LHCN-M2 (cell line): ENCODE measurements at places on chromosomes 1 and 21. TPM values are rescaled to one million over a fixed set of nuclear protein-coding genes. Genes with fewer than 3 reads are reported as not detected.
A peak's percentile ranks its signal among the peaks of the same experiment; 100 is the strongest.

LIPI gene
- not detected in 2 replicates for total RNA-seq

FBLIM1 gene
- total RNA-seq = 10.3 and 10.4 TPM in 2 replicates

DNA sequence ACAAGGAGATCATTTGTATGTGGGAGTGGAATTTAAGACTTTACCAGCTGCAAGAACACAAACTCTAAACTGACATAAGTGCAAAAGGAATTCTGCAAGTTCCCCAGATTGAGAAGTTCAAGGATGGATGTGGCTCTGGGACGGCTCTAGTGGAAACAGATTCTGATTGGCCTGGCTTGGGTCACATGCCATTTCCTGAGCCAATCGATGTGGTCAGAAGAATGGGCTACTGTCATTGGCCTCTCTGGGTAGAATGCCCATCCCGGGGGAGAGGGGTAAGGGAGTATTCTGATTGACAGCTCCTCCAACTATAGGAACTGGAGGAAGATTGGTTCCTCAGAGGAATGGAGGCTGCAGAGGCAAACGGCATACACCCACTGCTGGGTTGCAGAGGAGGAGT, 6.0 kb upstream of the IFNLR1 start:
- peak; percentile 21 for DNase-seq

GRCh38 chr1:24960071-24960801, 30.2 kb upstream of the RUNX3 start:
- no peak for DNase-seq

GRCh38 chr1:15757016-15757543, 1.5 kb upstream of the FBLIM1 start:
- no peak for DNase-seq

OR2T33 gene
- total RNA-seq = not detected in 2 replicates

DNA sequence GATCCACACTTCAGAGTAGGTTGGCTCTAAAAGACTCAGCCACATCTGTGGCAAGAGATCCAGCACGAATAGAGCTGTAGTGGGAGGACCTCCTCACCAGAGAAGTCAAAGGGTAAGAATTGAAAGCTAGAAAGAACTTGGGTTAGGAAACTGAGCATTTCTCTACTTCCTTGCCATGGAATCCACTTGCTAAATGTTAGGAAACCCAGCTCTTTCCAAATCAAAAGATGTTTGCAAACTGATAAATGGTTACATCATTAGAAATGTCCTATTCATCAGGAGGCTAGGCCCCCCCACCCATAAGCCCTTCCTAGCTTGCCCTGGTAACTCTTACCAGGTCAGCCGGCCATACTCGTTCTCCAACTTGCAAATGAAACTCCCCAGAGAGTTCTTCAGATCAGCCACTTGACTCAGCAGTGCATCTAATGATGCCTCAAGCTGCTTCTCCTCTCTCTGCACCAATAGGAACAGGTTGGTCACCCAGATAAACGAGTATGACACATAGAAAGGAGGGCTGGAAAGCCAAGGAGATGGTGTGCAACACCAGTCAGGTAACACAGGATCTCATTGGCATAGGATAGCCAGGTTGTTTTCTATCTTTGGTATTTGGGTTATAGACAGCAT, 1.5 kb downstream of the MED8 start:
- DNase-seq = no peak

DNA sequence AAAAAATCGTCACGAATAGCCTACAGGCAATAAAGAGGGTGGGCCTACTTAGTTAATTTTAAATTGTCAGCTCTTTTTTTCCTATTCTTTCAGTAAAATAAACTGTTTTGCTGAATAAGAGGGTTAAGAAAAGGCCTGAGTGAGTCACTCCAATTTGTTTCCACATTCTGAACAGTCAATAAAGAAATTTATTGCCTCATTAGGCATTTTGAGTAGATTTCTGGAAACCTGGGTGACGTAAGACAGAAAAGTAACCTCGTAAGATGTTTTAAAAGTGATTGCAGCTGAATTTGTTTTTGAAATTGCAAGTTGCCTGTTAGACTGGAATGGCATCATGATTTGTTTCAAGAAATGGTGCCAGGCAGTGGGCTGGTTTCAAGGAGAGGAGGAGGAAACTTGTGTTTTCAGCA, 439.3 kb downstream of the USP25 start:
- DNase-seq = no peak

DNA sequence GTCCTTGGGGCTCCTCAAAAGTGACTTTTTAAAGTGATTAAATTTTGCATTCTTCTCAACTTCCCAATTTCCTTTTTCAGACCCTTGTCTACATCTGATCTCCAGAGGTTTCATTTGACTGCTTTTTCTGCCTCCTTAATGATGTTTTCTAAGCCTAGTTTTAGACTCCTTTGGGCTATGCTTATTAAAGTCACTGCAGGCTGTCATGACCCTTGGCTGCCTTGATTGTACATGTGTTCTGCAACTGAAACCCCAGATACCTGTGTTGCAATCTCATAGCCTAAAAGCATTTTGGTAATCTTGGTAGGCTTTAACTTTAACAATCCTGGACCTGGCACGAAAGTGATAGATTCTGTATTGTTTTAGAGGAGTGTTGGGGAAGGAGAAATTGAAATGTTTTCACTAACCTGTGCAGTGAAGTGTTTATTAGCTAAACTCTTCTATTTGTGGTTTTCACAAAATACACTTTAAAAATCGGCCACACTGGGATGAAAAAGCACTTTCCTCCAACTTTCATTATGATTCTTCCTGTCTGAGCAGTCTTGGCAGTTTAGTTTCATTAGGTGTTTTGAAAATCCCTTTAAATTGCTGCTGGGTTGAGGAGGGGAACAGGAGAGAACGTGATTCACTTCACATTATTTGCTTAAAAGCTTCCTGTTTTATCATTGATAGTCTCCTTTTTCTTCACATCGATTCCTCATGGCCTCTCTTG, 4.9 kb downstream of the MACO1 start:
- no peak for DNase-seq

RNU1-4 gene
- total RNA-seq = under 0.01 TPM in 1 of 2 replicates, not detected in the other

NBPF6 gene
- total RNA-seq = not detected in 2 replicates

DNA sequence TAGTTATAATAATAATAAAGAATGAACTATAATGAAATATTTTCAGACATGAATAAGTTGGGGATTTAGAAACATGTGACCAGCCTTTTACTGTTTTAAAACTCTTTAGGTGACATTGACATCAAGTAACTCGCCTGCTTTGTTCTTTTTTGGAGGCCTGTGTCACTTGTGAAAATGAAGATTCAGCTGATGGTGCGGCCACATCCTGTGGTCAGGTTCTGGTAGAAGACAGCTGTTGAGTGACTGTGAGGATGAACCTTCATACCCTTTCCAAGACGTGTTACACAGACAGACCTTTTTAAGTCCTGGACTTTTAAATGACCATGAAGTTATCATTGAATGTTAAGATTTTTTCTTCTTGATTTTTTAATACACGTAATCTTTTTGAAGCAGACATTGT, 10.3 kb downstream of the UTS2 start:
- peak; percentile 51 for DNase-seq

OR10J1 gene
- total RNA-seq = not detected in 2 replicates

HLX gene
- total RNA-seq = 2.4 TPM in 2 replicates

- no peak for DNase-seq
Observed at GRCh38 chr21:31566064-31566463, 93.4 kb upstream of the SOD1 start.

DNA sequence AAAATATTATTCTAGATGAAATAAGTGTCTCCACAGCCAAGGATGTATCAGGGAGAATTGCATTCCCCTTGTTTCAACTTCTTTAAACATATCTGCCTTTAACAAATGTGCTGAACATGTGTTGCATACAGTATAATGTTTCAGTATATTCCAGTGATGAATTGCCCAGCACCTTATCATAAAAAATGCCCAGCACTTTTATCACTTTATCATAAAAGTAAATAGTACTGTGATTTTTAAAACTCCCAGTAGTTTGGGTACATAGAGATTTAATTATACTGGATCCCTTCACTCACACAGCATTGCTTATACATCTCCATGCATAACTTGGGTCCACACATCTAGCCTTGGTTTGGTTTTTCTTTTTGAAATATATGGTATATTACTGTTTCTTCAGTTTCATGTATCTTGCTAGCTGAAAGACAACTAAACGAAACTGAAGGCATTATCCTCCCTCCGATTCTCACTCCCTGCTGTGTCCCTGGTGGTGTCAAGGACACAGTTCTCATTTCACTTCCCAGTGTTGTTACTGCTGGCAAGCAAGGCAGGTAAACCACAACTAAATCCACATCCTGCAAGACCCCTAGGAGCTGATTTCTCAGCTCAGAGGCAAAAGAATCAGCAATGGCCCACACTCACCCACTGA, 118.2 kb upstream of the SLC44A3 start:
- no peak for DNase-seq

DNA sequence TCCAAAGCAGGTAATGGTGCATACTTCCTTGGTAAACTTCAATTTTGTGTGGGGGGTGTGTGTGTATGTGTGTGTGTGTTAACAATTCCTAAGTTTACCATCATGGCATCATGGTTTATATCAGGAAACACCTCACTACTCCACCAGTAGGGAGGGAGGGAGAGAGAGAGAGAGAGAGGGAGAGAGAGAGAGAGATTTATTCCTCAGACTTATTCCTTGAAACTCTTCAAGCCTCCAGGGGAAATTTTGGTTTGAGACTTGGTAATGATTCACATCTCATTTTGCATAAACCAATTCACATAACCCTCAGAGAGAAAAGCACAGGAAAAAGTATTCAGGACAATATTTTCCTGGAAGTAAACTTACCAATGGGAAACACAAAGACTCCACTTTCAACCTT, 115.0 kb downstream of the TTLL7 start:
- DNase-seq = no peak

- no peak for DNase-seq
Observed at GRCh38 chr1:116708255-116708900, 40.8 kb upstream of the IGSF3 start.

LCE2C gene
- total RNA-seq = not detected in 2 replicates

- DNase-seq = peak; percentile 42
Observed at GRCh38 chr1:193058529-193059281, 455 bp downstream of the UCHL5 start.

- DNase-seq = no peak
Observed at GRCh38 chr1:28458237-28459228, 47.3 kb upstream of the RCC1 start.

GRCh38 chr1:53430261-53430660, 28.9 kb upstream of the DMRTB1 start:
- no peak for DNase-seq

GRCh38 chr1:87682565-87682964, 353.9 kb downstream of the LMO4 start:
- no peak for DNase-seq

PRKAB2 gene
- 7.8 and 9.9 TPM in 2 replicates for total RNA-seq

UBL4B gene
- not detected in 2 replicates for total RNA-seq

DNA sequence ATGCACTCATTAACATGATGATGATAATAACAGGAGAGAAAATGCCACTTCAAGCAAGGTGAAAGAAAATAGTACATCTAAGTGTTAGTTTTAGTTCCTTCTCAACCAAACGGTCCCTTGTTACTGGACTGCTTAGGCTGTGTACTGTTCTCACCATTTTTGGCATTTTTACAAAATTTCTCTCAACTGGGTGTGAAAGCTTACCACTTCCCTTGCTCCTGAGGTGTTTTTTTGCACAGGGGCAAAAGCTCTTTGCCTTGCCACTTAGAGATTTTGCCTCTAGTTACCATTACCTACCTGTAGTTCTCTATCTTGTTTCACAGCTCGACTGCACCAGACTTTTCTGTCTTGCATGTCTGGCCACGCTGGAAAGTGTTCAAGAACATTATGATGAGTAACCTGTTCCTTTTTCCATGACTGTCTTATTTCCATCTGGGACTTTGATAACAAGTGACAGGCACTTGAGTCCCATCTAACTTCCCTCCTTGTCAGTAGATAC, 10.7 kb downstream of the NEK7 start:
- peak; percentile 50 for DNase-seq

DNA sequence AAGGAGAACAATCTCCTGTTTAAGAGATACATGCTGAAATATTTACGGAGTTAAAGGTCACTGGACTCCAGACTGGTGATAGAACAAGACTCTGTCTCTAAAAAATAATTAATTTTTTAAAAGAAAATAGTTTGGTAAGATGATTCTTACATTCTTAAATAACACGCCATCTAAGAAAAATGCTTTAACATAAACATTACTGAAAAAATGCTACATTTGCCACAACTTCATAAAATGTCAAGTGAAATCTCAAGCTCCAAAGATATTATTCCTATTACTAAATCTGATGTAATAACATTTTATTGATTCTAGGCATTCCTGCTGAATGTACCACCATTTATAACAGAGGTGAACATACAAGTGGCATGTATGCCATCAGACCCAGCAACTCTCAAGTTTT, 4.1 kb downstream of the ANGPTL3 start:
- DNase-seq = no peak

DNA sequence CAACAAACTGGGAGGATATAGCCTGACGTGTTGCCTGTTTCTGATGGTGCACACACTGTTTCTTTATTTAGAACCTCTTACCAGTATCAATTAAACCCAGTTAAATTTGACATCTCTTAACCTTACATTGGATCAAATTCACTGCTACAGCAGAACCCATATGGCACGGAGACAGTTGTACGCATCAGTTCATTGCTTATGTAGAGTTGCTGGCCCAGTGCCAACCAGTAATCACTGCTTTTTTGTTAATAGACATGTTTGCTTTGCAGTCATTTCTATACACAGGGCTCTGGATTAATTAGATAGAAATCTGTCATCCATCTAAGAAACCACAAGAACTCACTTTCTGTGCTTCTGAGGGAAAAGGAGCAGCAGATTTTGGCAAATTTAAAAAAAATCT, 154.0 kb downstream of the RWDD3 start:
- no peak for DNase-seq

DNA sequence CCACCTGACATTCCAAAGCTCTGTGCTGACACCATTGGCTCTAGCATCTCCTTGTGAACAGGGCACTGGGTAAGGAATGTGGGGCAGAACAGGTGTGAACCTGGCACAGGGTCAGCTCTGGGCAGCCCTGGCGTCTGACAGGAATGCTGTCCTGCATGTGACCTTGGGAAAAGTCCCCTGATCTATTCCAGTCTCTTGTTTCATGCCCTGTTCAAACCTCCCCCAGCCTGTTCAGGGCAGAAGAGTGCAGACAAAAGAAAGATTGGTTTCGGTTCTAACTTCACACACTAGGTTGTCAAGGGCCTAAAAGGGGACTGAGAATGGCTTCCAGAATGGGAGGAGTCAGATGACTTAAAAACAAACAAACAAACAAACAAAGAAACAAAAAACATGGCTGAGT, 27.6 kb upstream of the SDHB start:
- DNase-seq = no peak

ATAD3C gene
- total RNA-seq = not detected in 2 replicates

- no peak for DNase-seq
Observed at GRCh38 chr1:215045698-215046308, 36.7 kb upstream of the KCNK2 start.

PGLYRP3 gene
- not detected in 2 replicates for total RNA-seq

DNA sequence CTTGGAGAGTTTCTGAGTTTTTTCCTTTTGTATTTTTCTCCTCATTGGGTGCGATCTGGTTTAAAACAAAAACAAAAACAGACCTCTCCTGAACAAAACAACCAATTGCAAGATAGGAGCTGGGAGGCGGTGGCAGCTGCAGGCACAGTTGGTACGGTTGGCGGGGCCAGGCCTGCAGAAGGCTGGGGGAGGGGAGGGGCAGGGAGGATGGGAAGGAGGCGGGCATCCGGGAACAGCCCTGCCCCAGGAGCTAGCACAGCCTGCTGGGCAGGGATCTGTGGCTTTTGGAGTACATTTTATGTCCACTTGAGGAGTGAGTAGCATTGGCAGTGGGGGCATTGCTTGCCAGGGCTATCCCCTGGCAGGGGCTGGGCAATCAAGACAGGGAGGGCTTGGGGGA, 5.2 kb downstream of the CAPN9 start:
- peak; percentile 46 for DNase-seq

SELE gene
- not detected in 2 replicates for total RNA-seq
